ENCODE measurements at places on chromosomes 3 and 15.

DNA sequence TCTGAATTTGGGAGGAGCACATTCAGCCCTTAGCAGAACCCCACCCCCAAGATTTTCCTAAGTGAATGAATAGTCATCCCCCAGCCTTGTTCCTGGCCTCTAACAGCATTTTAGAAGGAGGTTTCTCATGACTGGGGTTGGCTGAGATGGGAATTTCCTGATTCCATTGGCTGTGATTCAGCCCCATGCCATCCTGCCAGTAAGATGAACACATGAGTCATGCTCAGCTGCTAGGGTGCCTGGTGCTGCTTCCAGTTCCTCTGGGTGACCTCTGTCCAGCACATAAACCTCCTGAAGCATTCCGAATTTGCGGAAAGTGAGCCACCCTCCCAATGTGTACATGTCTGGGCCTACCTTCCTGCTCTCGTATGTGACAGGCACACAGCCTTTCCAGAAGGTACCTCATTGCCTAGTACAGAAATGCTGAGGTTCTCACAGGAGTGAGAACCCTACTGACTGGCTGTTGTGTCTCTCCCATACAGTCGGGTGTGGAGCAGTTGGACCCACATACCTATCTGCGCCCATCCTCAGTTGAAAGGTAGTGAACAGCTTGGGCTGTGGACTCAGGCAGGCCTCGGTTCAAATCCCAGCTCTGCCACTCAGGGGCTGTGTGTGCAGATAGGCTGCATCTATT, 91.7 kb downstream of the APBA2 start:
- peak; percentile 76 for DNase-seq

- no peak for DNase-seq
Observed at GRCh38 chr3:128970740-128971047, 23.2 kb downstream of the CFAP92 start.

DNA sequence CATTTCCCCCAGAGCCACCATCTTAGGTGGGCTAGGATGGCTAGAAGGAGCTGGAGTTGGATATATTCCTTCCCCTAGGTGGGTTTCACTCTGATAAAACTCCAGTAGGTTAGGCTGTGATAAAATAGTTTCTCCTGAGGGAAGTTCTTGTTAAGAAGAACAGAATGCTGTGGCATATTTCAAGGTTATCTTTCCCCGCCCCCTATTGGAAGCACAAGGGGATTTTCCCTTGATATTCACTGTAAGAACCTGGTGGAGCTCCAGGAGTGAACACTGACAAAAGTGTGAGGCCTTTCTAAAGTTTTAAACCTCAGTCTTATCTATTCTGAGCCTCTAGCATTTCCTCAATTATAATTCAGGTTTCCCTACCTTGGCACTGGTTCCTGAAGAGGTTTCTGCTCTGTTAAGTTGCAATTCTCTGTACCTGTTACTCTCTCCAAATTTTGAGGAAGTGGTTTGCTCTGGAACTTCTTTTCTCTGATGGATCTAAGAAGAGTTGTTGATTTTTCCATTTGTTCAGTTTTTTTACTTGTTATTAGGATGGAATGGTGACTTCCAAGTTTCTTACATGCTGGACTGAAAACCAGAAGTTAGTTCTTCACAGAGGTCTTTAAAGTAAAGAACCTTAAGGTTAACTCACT, 113.5 kb downstream of the GMPS start:
- DNase-seq: no peak

DNA sequence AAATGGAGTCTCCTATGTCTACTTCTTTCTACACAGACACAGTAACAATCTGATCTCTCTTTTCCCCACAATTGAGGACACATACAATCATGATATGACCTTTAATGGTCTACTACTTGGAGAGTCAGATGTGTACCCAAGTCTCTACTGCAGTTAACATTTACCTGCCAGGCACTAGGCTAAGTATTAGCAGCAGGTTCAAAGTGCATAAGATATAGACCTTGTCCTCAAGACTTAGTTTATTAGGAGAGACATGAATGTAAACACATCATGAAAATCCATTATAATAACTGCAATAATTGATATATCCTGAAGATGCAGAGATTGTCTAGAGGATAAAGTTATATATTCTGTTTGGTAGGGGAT, 3.1 kb downstream of the SLC35A5 start:
- no peak for DNase-seq

GRCh38 chr3:6168256-6168655, 692.7 kb upstream of the GRM7 start:
- DNase-seq: no peak

DNA sequence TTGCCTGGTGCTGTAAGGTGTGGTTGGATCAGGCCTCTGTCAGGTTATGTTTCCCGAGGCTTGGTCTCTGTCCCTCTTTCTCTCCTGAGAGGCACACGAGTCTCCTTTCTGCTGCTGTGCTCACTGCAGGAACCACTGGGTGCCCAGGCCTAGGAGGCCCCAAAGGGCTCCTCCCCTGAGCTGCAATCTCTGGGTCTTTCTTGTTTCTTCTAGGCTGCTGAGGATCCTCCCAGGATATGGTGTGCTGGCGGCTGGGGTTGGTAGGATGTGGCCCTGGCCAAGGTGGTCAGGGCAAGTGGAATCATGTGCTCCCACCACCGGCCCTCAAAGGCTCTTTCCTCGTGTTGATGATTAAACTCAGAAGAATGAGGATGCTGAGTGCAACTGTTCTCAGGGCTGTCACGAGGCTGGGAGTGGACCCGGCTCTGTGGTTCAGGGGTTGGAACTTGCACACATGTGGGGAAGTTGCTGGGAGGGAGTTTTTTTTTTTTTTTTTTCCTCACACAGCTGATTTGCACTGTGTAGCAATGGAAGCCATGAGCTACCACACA, 43.6 kb upstream of the CTSH start:
- peak; percentile 97 for DNase-seq

GRCh38 chr3:178856804-178857203, 214.8 kb downstream of the ZMAT3 start:
- no peak for DNase-seq

DNA sequence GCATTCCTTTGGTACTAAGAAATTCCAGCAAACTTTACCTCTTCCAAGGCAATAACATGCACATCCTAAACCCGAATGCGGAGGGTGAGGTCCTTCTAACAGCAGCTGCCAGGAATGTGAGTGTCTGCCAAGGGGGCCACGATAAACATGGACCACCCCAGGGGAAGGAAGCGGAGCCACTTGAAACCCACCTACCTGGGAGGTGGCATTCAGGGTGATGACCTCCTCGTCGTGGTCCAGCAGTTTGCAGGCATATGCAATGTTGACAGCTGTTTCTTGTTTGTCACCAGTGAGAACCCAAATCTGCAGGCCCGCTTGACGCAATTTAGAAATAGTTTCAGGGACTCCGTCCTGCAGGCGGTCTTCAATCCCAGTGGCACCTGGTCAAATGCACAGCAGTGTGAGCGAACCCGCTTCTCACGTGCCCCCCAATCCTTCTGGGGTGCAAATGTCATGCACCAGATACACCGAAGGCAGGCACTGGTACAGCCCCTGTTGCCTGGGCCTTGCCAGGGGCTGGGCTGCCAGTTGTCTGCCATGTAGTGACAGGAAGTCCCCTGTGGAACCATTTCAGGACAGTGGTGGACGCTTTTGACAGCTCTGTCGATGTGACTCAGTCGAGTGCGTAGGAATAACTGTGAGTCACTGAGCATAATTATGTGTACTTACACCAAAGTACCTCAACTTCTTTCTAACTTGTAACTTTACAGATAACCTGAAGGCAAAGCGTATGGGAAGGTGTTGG, 161.2 kb downstream of the ATP10A start:
- peak; percentile 19 for DNase-seq

DNA sequence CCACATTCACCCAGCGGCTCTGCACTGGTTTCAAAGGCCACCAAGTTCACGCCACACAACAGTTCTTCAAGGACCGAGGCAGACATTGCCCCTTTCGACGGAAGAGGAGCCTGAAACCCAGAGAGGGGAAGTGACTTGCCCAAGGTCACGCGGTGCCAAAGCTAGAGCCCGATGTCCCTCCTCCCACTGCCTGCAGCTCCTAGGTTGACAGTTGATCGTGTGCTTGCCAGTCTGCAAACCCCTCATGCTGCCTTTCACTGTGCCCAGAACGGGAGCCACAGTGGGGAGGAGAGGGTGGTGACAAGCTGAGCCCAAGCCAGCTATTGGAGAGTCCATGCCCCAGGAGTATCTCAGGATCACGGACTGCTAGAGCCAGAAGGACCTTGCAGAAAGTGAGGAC, 230.9 kb downstream of the XXYLT1 start:
- DNase-seq: no peak

GRCh38 chr3:122960652-122961051, 66.9 kb downstream of the SEMA5B start:
- no peak for DNase-seq

DNA sequence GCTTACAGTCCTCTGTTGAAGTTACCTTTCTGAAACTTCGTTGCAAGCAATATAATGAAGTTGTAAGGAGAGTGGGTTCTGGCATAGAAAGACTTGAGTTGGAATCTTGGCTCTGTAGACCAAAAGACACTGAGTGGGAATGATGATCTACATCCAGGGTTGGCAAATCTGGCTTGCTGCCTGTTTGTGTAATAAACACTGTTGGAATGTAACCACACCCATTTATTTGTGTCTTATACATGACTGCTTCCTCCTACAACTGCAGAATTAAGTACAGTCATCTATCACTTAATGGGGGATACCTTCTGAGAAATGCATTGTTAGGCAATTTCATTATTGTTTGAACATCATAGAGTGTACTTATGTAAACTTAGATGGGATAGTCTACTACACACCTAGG, 178.4 kb upstream of the SUCLG2 start:
- no peak for DNase-seq

DNA sequence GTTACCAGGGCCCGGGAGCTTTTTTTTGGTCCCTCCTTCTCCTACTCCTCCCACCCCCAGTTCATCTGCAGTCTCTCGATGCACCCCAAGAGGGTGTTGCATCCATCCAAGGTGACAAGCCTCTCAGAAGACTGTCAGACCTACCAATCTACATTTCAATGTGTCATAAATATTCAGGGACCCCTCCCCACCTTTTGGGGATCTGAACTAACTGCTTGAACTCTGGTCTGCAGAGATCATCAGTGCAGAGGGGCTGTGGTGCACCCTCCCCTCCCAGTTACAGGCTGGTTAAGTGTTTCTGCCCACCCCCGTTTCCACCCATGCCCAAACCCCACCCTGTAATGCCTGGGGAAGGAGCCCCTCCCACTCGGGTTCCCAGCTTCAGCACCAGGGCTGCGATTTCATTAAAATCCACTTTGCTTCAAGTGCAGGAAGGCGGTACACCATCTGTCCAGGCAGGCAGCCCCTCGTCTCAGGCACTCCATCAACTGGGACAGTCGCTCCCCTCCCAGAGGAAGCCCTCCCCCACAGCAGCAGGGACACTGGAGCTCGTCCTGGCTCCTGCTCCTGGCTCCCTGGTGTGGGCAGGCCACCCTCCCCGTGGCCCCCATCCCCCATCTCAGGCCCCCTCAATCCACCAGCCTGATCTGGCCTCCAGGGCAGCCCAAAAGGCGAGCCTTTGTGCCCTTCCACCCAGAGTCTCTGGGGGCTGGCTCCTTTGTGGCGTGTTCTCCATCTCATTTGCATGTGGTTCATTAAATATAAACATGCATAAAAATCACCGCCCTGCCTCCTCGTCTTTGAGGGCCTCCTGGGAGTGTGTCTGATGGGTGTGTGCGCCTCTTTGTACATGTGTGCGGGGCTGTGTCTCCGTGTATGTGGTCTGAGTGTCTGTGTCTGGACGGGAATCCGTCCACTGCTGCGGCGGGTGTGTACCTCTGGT, 32.3 kb downstream of the RNU5B-1 start:
- DNase-seq: no peak

GRCh38 chr3:25027650-25028049, 400.4 kb upstream of the RARB start:
- DNase-seq: no peak

- no peak for DNase-seq
Observed at GRCh38 chr15:76996076-76996525, 1.2 kb downstream of the PSTPIP1 start.

- DNase-seq: no peak
Observed at GRCh38 chr15:28994831-28995596, 109.2 kb downstream of the APBA2 start.

DNA sequence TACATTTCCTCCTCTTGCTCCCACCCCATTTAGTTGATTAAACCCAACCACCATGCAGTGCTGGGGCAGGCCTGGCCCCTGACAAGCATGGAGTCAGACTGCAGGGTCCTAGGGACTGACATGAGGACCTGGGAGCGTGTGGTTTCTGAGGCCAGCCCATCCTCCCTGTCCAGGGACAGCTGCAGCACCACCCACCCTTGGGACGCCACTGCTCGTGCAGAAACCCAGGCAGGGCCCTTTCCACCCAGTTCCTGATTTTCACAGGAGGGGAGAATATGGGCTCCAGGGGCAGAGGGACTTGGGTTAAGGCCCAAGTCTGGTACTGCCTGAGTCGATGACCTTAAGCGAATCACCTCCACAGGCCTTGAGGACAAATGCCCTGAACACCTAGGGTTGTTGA, 23.7 kb downstream of the PLXND1 start:
- no peak for DNase-seq

DNA sequence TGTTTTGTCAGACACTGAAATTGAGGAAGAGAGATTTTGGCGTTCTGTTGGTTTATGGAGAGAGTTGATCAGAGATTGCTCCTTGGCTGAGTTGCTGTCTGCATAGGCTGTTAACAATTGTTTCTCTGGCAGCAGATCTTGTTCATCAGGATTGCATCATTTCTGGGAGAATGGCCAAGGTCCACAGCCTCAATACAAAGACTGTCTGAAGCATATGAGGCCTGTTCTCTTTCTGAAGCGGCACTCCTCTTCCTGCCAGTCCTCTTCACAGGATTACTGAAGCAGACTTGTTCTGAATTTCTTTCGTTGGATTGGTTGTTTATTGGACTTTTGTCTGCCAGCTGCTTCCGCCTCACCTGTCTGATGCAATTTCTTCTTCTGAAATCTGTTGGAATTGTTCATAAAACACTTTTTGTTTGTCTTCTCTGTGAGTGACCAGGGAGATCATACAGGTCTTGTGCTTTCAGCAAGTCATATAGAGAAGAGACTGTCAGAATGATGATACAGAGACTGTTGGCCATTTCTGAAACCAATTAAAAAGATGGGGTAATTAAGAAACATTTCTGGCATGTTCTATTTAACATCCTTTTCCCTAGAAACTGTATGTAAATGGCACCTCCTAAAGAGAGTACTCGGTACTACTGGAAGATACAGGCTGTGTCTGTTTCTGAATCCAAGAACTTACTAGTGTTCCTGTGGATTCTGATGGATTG, 25.5 kb downstream of the SETD5 start:
- peak; percentile 79 for DNase-seq

- no peak for DNase-seq
Observed at GRCh38 chr3:134309987-134310700, 59.5 kb upstream of the RYK start.
